ENCODE measurements at places on chromosomes 7 and 10.

GRCh38 chr7:127107601-127108007 is 145.1 kb downstream of the GRM8 start:
- DNase-seq: peak; percentile 56

DNA sequence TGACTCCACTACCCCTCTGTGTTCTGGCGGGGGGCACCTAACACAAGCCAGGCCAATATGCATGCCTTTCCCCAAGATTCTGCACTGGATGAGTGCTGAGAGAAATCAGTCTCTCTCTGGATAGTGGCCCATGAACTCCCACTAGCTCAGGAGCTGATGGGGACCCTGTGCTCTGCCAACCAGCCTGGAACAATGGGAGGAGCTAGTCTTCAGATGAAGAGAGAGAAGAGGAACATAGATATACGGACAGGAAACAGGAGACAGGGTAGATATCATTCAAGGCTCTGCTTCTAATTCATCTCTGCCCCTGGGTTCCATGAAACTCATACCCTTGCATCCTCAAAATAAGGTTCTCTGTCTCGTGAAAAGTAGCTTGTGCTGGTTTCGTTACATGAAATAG is 27.9 kb upstream of the PLXNA4 start:
- no peak for DNase-seq

DNA sequence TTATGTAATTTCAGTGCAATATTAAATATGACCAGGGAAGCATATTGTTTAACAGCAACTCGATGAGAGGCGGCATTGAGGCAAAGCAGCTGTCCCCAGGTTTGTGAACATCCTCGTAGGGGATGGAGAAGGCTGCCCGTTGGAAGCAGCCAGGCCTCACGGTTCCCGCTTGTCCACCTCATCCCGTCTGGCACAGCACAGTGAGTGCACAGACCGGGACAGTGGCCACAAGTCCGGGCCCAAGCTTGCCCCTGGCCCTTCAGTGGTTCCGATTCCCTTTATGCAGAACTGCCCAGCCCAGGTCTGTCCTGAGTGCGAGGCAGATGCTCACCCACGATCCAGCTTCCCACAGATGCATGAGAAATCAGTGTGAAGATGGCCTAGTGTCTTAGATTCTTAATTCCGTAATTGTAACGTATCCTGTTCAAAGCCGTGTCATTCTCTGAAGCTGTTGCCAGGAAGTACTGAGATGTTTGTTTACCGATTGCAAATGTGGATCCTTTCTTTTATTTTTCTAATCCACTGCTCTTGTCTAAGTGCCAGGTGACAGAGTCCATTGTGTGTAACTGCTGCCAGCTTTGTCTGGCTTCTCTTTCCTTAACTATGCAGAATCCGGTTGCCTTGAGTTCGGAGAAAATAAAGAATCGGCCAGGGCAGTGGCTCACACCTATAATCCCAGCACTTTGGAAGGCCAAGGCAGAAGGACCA is 35.5 kb downstream of the PFKP start:
- DNase-seq: no peak

- peak; percentile 16 for DNase-seq
Observed at GRCh38 chr10:12960334-12960898, 41.1 kb downstream of the CCDC3 start.

DNA sequence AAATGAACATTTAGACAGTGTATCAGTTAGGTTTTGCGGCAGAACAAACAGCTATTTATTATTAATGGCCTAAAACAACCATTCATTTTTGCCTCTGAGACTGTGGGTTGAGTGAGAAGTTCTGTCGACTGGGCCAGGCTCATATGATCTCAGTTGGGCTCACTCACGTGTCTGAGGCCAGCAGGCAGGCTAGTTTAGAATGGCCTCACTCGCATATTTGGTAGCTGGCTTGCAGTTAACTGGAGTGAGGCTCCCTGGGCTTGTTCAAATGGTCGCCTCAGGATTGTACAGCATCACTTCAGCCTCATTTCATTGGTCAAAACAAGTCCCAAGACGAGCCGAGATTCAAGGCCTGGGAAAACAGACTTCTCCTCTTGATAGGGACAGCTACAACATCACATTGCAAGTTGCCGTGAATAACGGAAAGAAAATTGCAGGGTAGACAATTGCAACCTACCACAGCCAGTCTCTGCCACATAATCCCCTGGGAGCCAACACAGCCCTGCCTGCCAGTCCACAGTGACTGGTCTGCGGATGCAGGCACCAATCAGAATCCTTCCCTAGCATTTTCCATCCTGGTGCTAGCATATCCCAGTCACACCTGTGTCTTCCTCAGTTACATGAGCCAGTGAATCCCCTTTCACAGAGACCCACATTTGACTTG is 23.1 kb upstream of the PPIF start:
- no peak for DNase-seq

- no peak for DNase-seq
Observed at GRCh38 chr10:123891144-123892071, at the start of gene CPXM2. CPXM2 (minus strand) TSS chr10:123891807; CDS start chr10:123891659, 148 bp downstream.

DNA sequence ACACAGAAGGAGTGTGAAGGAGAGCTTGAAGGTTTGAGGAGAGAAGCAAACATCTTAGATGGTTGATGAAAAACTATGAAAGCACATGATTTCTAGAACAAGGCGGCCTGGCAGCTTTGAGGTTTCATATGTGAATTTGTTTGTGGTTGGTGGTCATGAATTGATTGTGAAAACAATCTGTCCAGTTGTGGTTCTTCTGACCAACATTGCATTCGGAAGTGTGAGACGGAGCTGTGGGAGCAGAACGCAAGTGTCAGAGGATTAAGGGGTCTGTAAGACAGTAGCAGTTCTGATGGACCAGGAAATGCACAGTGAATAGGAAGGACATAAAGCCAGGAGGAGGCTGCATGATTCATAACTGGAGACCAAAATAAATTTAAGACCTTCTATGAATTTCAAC is 594.6 kb downstream of the NXPH1 start:
- no peak for DNase-seq

- DNase-seq: no peak
Observed at GRCh38 chr7:70481570-70482123, 650.3 kb upstream of the GALNT17 start.

- no peak for DNase-seq
Observed at GRCh38 chr7:47329320-47329926, 252.5 kb downstream of the TNS3 start.

DNA sequence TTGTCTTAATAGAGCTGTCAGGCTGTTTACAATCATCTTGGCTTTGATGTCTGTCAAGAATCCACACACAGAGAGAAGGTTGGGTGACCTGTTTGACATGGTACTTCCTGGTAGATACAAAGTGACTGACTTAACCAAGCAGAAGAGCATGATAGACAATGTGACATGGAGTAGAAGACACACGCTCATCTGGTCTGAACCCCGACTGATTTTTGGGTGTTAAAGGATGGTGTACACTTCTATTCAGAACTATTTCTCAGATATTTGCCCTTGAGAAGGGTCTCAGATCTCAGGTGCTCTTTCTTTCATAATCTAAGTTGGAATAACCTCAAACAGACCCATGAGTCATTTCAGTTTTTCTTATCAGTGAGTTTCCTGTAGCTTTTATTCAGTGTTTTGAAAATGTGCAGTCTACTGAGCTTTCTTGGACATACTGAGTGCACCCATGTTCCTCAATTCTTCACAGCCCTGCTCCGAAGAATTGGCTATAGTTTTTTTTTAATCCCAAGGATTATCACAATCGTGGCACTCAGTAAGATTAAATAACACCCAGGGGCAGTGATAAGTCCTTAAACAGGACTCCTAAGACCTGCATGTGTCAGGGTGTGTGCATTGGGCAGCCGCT is 46.4 kb upstream of the NXPH1 start:
- no peak for DNase-seq

- no peak for DNase-seq
Observed at GRCh38 chr7:31633894-31634494, 53.0 kb upstream of the PPP1R17 start.

All from activated CD8-positive, alpha-beta memory T cell treated with anti-CD3 and anti-CD28 coated beads, Interleukin-2, amount 10 ng/mL, durations not matched to agents 7 days and 5 days (primary cell).